ENCODE measurements at places on chromosomes 3 and 15. TPM values are rescaled to one million over a fixed set of nuclear protein-coding genes. Genes with fewer than 3 reads are reported as not detected.
A peak's percentile ranks its signal among the peaks of the same experiment; 100 is the strongest.

DNA sequence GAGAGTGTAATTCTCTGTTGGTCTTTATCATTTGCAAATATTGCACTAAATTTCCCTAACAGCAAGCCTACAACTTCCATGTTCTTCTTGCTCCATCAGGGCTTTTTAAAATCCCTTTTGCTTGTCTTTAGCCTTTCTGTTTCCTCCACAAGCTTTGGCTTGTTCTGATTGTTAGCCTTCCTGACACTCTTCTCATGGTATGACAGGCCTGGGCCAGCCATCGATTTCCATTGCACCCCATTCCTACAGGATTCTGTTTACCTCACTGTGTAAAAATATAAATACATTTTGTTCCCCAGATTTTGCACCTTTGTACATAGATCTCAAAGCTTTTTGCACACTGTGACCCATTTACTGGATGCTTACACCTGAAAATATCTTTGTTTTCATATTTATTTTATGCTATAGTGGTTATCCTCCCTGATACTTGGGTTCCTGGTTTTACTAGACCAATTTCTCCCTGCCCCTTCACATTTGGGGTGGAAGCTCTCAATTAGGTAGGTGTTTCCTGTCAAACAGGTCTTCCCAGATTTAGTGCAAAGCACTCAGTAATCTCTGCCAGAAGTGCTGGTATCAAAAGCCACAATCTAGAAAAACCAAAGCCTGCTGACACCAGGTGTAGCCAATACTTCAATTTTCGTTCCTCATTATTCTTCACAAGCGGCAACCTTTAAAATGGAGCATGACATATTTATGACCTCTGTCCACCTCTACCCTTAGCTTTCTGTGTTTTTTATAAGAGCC is 57.9 kb upstream of the PPP2R3A start:
- no peak overlapping the region for H3K27ac ChIP-seq
- no peaks in the 10 kb centered on the region for H3K4me1 ChIP-seq
- no peaks in the 10 kb centered on the region for H3K36me3 ChIP-seq
- DNase-seq = no peak
- no peak overlapping the region for H3K4me3 ChIP-seq
- H3K27me3 ChIP-seq = no peaks in the 10 kb centered on the region

Gene GOLGA6L9
- 9.6 TPM for polyA plus RNA-seq

Gene KY
- not detected for polyA plus RNA-seq

Gene ROPN1
- polyA plus RNA-seq = not detected

DNA sequence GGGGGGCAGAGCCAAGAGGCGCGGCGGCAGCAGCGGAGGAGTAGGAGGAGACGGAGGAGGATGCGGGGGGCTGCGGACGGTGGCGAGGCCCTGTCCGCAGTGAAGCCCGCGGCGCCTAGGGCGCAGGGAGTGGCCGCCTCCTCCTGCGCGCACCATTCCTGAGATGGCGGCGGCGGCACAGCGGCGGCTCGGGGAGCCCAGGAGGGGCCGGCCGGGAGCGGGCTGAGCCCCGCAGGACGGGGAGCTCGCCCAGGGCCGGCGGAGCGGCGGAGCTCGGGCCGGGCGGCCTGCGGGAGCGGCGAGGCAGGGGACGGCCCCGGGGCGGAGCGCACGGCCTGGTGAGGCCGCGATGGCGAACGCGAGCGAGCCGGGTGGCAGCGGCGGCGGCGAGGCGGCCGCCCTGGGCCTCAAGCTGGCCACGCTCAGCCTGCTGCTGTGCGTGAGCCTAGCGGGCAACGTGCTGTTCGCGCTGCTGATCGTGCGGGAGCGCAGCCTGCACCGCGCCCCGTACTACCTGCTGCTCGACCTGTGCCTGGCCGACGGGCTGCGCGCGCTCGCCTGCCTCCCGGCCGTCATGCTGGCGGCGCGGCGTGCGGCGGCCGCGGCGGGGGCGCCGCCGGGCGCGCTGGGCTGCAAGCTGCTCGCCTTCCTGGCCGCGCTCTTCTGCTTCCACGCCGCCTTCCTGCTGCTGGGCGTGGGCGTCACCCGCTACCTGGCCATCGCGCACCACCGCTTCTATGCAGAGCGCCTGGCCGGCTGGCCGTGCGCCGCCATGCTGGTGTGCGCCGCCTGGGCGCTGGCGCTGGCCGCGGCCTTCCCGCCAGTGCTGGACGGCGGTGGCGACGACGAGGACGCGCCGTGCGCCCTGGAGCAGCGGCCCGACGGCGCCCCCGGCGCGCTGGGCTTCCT is at the start of gene GPR27:
GPR27 (plus strand) TSS at position 155 of the 909 bp plus-strand sequence; CDS start at position 350, 195 bp downstream.
- no peaks in the 10 kb centered on the region for H3K36me3 ChIP-seq
- DNase-seq = peak; percentile 57
- H3K27ac ChIP-seq = no peak within 1 kb of the TSS
- peak within 1 kb of the TSS; percentile 73 for H3K4me3 ChIP-seq

Gene FBN1
- 1.9 TPM for polyA plus RNA-seq

Gene LRRIQ4
- polyA plus RNA-seq = not detected

DNA sequence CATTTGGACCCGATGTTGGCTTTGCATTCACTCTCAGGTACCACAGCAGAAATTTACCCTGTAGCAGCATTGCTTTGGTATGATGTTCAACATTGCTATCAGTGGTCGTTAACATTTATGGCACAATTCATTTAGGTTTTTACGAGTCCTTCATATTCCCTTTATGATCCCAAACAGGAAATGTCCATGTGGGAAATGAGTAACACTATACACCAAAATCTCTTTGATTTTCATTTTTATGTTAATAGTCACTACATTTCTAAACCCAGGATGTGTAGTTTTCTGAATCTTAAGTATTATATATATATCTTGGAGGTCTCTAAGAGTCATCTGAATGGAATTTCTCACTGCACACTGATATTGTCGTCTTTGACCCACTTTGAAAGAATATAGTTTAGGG is 78.5 kb upstream of the RBMS3 start:
- no peaks in the 10 kb centered on the region for H3K36me3 ChIP-seq
- H3K4me3 ChIP-seq = no peak overlapping the region
- no peak for DNase-seq
- H3K27ac ChIP-seq = no peak overlapping the region
- no peaks in the 10 kb centered on the region for H3K4me1 ChIP-seq

Measured in GM23338 (cell line).